ENCODE measurements at places on chromosomes 13 and 19.
A peak's percentile ranks its signal among the peaks of the same experiment; 100 is the strongest.

DNA sequence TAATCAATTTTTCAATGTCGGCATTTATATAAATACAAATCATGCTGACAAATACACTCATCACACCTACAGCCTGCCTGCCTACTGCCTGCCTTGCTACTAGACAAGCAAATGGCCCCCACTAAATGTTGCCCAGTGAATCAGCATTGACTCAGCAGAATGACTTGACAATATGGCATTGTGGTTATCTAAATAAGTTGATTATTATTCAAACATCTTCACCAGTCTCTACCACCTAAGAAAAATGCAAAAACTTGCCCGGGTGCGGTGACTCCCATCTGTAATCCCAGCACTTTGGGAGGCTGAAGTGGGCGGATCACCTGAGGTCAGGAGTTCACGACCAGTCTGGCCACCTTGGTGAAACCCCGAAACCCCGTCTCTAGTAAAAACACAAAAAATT, 296.1 kb downstream of the PCDH9 start:
- DNase-seq, result no peak

- DNase-seq, result no peak
Observed at GRCh38 chr13:47081246-47081645, 184.4 kb upstream of the HTR2A start.

DNA sequence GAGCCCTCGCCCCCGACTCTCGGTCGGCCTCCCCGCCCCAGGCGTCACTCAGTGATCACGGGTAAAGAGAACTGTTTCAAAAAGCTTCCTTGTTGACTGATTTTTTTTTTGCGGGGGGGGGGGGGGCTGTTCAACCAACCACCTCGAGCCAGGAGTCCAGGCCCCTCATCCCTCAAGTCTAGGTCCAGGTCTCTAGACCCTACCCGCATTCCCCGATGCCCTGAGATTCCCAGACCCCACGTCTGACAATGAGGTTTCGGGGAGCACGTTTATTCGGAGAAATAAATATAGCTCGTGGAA, 4.3 kb downstream of the HRC start:
- DNase-seq, result no peak

DNA sequence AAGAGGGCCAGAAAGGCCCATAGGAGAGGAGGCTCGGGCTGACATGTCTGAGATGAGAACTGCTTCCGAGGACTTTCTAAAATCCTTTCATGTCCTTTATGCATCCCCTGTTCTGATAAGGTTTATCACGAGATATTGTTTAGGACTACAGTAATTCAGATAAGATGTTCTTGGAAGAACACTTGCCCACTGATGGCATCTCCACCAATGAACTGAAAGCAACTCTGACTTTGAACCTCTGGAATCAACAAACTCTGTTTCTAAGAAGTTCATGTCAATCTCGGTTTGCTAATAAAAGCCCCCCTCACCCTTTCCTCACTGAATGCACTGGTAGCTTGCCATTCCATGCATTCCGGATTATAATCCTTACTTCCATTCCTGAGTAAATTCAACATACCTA, 90.9 kb downstream of the FGF9 start:
- DNase-seq, result no peak

GRCh38 chr19:52095172-52096014, at the start of gene ZNF841:
Gene ZNF841, minus strand, starts transcription at chr19:52095765. Its CDS starts 10,964 bp downstream, at chr19:52084801.
- peak; percentile 50 for DNase-seq

GRCh38 chr19:1170938-1171754, 2.9 kb downstream of the SBNO2 start:
- DNase-seq, result no peak

- DNase-seq, result no peak
Observed at GRCh38 chr19:18809149-18809868, 18.2 kb upstream of the COMP start.

GRCh38 chr19:32166238-32166637, 179.2 kb upstream of the ZNF507 start:
- no peak for DNase-seq

DNA sequence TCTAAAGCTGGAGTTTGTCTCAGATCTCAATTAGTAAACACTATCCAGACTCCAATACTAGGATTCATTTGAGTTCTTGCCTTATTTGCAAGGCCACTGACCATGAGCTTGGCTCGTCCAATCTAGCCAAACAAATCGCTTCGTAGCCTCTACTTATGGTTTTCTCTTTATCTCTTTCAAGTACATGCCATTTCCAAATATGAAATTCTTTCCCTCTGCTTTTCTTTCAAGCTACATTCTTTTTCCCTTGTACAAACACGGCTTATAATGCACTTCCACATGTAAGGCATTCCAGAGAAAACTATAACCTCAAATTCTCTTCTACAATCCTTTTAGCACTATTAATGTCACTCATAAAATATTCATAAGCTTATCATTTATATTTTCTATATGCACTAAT, 10.9 kb upstream of the N4BP2L1 start:
- DNase-seq, result no peak

DNA sequence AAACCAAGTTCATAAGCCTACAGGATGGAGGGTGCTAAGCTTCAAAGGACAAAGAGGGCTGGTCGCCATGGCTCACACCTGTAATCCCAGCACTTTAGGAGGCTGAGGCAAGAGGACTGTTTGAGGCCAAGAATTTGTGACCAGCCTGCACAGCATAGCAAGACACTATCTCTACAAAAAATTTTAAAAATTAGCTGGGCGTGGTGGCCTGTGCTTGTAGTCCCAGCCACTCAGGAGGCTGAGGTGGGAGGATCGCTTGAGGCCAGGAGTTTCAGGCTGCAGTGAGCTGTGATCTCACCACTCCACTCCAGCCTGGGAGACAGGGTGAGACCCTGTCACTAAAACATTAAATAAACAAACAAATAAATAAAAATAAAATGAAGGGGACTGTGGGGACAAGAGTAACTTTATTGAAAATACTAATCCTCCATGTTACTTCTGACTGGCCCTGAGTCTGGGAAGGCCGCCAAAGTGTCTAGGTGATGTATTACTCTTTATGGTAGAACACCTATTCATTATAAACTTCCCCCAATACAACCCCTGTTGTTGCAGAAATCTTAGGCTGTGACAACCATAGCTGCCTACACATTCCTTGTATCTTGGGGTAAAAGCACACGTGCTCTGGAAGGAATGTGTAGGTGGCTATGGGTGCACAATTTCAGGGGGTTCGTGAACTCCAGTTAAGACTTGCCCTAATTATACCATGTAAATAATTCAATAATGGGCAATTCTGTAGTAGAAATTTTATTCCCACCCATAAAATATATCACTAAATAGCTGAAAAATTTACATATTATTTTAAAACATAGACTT, 14.6 kb upstream of the URAD start:
- DNase-seq, result no peak
